Dermis blood vessel endothelial cell (primary cell): ENCODE measurements at places on chromosomes 11 and 22.

DNA sequence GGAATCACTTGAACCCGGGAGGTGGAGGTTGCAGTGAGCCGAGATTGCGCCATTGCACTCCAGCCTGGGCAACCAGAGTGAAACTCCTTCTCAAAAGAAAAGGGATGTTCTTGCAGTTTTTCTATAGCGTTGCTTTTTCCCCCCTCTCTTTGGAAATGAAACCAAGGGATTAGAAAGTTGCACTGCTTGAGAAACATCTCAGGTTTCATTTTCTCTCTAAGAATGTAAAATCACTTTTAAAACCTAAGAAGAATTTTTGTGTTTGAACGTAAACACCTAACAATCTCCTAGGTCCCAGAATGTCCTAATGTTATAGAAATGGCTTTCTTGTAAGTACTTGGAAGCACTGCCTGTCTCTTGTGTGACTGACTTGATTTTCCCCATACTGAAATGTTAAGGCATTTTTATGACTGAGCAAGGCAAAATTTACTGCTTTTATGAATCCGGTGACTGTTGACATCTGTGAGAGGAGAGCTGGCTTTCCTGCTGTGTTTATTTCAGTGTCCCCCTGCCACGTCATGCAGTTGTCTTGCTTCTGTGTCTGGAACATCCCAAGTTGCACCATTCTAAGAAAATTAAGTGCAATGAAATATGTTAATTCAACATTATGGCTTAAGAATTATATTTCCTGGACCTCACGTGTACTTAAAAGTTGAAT lies 37.7 kb downstream of the NF2 start:
- no peak for DNase-seq

DNA sequence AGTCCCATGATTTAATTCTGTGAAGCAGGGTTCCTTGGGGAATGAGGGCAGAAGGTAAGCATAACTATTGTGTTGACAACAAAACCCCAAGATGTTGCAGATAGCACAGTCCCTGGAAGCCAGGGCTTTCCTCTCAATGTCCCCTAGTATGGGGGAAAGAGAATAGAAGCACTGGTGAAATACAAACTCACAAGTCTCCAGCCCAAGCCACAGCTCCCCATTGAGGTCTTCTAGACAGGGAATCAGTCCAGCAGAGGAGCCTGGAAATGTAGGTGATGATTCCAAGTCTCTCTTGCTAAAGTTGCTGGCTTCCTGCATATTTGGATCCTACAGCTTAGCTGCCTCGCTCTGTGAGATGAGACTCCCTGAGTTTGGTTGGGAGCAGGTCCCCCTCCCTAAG lies 31.7 kb upstream of the DRD2 start:
- DNase-seq = no peak

DNA sequence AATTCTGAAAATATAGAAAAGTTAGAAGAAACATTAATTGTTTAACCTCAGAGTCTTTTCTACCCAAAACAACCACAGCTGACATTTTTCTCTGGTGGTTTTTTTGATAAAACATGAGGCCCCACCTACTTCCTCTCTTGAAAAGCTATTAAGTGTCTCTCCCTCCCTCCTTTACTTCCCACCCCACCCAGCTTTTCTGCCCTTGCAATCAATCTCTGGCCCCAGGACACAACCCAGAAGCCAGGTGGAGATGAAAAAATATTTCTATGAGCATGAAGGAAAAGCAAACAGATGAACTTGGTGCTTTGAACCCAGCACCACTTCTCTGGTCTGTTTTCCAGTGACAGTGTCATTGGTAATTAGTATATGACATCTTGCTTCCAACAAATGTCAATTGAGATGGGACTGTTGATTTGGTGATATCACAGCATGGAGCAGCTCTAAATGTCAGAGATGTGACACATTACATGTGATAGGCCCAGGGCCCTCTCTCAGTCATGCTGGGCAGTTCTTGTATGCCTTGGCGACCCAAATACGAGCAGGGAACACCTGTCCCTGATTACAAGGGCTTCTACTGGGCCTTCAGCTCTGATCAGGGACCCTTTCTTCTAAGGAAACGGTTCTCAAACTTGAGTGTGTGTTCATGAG lies 23.9 kb upstream of the TMPRSS13 start:
- no peak for DNase-seq

- DNase-seq = no peak
Measured at GRCh38 chr11:133078012-133078411, 454.3 kb downstream of the OPCML start.

DNA sequence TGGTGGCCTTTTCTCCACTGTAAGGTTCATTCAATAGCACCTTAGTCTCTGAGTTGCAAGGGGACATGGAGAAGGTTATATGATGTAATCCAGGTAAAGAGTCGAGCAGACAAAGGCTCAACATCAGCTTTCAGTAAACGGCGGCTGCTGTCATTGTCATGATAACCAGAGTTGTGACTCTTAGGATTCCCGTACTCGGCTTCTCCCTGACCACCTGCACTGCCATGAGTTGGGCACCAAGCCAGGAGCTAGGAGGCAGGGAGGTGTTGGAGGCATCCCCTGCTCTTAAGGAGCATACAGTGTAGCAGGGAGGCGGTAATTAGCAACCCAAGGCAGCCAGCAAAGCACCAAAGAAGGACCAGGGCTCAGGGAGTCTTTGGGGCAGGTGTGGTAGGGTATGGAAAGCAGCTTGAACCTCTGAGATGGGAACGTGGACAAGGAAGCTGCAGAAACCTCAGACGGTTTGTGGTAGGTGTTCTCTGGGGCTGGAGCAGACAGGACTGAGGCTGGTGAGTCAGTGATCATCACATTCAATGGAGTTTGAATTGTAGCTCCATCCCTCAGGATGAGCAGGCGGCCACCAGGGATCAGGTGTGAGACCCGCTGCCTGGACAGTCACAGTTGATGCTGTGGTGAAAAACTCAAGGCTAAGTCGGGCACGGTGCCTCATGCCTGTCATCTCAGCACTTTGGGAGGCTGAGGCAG lies 31.7 kb downstream of the LIF start:
- DNase-seq = no peak

DNA sequence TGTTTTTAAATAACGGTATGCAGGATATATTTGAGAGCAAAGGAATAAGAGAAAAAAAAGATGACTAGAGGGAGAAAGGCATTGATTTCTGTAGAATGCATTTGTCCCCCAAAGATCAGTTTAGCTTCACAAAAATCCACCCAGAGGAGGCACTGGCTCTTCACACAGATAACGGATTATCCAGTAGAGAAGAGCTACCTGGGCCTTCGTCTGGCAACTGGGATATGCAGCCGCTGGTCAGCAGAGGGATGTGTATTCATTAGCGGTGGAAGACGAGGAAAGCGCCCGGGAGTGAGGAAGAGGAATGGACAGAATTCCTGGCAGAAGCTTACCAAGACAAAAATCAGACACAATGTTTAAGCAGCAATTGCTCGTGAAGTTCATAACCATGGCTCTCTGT lies 5.6 kb upstream of the WT1 start:
- DNase-seq = no peak

DNA sequence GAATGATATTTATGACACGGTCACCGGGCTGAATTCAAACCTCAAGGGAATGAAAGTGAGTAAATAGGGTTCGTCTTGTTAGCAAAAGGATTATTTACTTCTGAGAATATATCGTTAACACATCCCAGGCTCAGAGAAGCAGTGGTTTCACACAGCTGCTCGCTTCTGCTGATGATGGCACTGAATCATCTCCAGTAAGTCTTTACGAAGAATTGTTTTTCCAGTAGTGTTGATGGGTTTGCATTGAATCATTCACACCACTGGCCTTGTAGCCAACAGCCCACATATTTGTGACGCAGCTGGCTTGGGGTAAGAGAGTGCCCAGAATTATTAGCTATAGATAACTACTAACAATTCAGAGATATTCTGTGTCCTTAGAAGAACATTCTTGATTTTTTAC lies 236.3 kb downstream of the CADM1 start:
- DNase-seq = no peak

DNA sequence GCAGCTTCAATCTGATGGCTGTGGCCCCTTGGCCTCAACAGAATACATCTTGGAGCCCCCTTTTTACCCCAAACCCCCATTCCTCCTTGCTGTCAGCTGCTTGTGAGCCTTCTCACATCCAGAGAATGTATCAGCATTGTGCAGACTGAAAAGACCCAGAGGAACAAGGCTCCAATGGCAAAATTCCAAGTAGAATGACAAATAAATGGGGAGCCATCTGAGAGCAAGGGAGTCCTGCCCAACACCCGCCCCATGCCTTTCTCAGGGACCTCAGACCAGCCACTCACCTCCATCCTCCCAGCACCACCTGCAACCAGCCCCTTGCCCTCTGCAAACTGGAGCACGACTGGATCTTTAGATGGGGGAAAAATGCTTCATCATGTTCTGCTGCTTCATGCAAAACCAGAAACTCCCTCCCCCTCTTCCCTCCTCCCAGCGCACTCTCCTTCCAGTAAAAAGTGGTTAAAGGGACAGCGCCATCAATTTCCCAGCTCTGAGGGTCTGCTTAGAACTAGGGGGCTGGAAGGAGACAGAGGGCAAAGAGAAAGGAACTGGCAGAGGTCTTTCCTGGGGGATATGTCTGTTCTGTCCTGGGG lies 2.2 kb upstream of the NEFH start:
- no peak for DNase-seq

- DNase-seq = no peak
Measured at GRCh38 chr22:42528591-42529307, 9.2 kb upstream of the RRP7A start.

GRCh38 chr22:32618441-32619140 lies 144.0 kb downstream of the FBXO7 start:
- no peak for DNase-seq

DNA sequence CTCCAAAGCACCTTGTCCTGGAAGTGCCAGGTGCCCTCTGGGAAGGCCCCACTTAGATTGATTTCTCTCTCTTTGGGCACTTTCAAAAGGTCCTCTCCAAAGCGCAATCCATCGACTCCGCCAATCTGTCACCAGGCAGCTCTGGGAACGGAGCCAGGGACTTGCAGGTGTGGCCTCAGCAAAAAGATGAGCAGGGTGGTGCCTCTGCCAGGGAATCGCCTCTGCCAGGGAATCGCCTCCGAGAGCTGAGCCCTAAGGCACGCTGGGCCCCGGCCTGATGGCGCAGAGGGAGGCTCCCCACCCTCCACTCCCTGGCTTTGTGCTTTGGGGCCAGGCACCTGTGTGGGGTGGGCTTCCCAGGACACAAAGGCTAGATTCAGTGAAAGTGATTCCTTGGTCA lies 1391.3 kb downstream of the TBC1D22A start:
- DNase-seq = no peak

- DNase-seq = no peak
Measured at GRCh38 chr11:110453684-110454354, 24.1 kb downstream of the FDX1 start.

- DNase-seq = no peak
Measured at GRCh38 chr22:48240935-48241230, 1478.4 kb downstream of the TBC1D22A start.

DNA sequence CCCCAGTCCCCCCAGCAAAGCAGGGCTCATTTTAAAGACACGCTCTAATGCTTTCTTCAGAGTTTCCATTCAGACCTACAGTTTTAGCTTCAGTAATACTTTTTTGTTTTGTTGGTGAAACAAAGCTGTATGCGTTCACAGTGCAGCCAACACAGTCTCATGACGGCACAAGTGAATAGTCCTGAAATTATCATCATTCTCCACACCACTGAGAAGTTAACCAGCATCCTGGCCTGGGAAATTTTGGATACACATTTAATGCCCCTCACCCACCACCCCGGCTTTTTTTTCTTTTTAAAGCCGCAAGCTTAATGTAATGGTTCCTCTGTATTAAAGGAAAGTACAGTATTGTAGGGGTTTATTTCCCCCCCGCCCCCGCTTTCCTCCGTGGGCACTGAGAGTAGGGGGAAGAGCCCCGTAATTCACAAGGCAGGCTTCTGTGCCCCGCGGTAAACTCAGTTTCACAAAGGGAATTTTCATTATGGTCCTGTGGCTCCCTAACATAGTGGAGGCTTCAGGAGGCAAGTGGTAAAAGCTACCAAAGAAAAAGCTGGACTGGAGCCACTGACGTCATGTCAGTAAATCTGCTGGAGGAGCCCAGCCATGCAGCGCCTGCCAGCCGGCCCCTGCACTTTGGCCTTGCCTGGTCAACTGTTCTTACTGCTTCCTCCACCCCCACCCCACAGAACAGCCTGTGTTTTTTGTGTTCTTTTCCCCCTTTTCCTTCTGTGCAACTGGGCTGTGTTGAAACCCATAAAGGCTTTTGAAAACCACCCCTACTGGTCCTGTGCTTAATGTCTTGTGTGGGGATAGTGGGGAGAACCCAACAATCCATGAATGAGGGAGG lies 18.2 kb downstream of the TEAD1 start:
- DNase-seq = peak; percentile 91

DNA sequence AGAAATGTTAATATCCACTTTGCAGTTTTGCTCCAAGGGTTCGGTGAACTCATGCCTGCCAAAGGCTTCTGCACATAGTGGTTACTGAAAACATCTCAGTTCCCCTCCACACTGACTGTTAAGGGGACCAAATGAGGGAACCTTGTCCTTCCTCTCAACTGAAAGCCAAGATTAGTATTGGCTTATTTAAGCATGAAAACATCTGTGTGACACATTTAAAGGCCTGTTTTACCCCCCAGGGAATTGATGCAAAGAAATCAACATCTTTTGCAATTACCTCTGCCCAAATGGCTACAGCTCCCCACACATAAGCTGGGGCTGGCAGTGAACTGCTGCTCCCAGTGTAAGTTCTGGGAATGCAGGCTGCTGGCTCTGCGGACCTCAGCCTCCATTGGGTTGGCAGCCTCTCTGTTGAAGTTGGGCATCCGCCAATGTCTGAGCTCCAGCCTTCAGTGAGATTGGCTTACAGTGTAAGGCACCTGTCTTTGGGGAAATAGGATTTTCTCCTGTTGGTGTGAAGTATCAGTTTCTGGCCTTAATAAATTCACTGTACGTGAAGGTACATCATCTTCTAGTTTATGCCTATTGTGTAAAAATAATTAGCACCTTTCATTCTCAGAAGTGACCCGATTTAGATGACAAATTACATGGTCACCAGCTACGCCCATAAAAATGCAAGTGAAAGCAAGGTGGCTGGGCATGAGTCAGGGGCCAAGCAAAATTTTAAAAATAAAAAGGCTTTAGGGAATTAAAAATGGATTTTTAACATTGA lies 213.4 kb upstream of the SYN3 start:
- DNase-seq = no peak

DNA sequence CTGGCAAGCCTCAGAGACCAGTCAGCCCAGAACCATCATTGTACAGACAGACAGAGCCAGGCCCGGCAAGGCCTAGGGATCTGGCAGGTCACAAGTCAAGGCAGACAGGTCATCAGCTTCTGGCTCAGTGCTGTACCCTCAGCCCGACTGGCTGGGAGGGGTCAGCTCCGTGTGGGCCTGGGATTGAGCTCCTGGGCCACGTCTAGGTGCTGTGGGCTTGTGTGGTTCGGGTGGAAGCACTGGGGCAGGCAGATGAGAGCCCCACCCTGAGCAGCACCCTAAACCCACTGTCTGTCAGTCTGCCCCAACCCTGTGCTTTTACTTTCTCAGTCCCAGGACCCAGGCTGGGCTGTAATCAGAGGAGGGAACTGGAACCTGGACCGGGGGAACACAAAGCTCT lies 26.9 kb upstream of the P2RY2 start:
- no peak for DNase-seq
